ENCODE measurements at places on chromosomes 11 and 22.
A peak's percentile ranks its signal among the peaks of the same experiment; 100 is the strongest.

DNA sequence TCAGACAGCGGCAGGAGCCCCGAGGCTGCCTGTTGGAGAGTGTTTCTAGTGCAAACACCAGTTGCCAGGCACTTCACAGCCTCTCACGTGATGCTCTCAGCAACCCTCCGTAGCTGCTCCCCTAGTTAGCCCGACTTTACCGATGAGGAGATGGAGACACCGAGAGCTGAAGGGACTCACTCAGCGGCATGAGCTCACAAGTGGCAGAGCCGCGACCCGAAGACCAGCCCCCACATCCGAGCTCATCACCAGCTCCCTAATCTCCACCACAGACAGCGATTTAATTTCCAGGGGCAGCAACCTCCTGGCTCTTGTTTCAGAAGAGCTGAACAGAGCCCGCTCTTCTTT lies 28.7 kb upstream of the RTL6 start:
- no peak for DNase-seq

GRCh38 chr11:78821371-78822306 lies 247.0 kb upstream of the NARS2 start:
- DNase-seq, result no peak

- no peak for DNase-seq
Observed at GRCh38 chr11:67312187-67313021, 9.1 kb downstream of the SSH3 start.

- no peak for DNase-seq
Observed at GRCh38 chr11:119081682-119082260, 2.9 kb upstream of the HMBS start.

GRCh38 chr11:2804189-2804588 lies 81.4 kb downstream of the CDKN1C start:
- DNase-seq, result no peak

DNA sequence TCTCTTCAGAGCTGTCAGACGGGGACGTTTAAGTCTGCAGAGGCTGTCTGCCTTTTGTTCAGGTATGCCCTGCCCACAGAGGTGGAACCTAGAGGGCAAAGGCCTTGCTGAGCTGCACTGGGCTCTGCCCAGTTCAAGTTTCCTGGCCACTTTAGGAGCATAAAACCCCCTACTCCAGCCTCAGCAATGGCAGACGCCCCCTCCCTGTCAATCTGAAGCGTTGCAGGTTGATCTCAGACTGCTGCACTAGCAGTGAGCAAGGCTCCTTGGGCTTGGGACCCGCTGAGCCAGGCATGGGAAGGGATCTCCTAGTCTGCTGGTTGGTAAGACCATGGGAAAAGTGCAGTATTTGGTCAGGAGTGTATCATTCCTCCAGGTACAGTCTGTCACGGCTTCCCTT lies 66.6 kb upstream of the TP53I11 start:
- DNase-seq, result no peak

GRCh38 chr11:95076416-95076815 lies 9.7 kb downstream of the SRSF8 start:
- peak; percentile 67 for DNase-seq

- no peak for DNase-seq
Observed at GRCh38 chr11:64053699-64054098, 18.0 kb downstream of the FLRT1 start.

Data from AG04449 (cell line).